ENCODE measurements at places on chromosomes 16 and 17.

DNA sequence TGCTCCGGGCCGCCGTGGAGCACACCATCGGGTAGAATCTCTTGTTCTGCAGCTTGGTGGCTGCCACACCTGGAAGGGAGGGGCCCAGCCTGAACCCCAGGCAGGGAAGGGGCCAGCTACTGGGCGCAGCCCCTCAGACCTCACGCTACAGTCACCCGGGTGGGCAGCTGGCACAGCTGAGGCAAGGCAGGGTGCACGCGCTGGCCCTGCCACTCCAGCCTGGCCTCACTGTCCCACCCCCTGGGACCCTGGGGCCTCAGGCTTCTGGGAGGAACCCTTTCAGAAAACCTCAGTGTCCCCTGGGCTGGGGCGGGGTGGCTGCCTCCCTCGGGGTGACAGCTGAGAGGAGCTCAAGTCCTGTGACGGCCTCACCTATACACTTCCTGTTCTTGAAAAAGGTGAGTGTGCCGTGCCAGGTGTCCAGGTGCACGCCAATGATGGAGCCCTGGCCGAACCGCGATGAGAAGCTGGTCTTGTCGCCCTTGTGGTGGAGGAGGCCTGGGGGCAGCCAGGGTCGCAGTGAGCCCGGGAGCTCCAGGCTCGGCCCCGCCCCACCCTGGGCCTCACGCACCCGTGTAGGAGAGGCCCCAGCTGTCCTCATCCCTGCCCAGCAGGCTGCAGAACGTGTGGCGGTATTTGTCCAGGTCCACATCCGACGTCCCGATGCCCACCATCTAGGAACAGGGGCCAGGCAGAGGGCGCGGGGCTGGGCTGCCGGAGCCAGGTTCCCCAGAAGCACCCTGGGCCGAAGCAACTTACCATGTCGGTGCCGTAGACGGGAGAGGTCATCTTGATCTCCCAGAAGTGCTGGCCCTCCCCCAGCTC, 4.7 kb upstream of the MRPS34 start:
- no peak for DNase-seq

DNA sequence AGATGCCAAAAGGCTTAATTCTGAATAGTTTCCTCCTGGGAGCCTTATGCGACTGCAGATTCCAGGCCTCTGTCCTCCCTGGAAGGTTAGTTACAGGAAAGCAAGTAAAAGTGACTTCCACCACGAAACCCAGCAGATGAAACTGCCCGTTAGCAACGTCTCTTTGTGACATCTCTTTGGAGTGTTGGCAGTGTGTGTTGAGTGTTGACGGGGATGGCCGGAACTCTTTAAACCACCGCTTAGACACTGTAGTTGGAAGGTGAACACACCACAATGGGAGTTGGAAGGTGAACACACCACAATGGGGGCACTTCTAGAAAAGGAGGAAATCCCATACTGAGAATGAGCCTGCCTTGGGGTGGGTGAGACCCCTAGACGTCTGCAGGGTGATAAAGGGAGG, 858 bp downstream of the SKAP1 start:
- DNase-seq, result no peak

DNA sequence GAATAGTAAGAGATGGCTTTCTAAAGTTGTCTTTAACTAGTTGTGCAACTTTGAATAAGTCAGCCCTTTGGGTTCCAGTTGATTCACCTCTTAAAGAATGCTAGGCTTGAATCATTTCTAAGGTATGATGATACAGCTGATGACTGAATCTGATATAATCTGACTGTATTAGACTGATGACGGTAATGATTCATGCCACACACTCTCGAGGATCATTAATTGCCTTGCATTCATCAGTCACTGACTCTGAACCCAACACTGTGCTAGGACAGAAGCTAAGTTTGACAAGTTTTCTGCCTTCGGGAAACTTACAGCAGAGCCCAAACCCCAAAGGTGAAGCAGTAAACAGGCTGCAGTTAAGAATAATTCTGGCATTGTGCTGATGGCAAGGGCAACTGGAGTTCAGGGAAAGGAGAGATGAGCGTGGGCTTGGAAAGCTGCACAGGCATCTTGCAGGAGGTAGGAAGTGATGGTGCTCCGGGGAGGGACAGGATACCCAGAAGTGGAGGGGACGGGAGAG, 25.8 kb downstream of the ASIC2 start:
- DNase-seq, result no peak

- no peak for DNase-seq
Measured at GRCh38 chr17:74259667-74260524, 14.1 kb upstream of the DNAI2 start.

DNA sequence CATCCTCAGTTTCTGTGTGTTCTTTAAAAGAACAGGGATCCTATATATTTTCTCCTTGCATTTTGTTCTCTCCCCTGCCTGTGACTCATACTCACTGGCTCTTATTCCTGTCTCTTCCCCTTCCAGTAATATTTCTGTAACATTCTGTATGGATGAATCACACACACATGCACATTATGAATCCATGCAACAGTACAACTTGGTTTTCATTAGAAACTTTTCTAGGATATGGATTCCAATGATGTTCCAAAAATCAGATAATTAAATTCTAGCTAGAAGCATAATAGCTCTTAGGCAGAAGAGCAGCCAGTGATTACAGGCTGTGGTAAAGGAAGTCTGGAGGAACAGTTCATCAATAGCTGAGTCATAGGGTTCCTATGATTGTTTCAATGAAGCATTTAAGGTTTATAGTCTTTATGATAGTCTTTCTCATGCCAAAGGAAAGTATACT, 119.6 kb upstream of the PMFBP1 start:
- no peak for DNase-seq

GRCh38 chr17:50145532-50146229, 4.8 kb downstream of the PPP1R9B start:
- no peak for DNase-seq

GRCh38 chr17:73997059-73997458, 206.4 kb upstream of the RPL38 start:
- DNase-seq, result no peak

- DNase-seq, result no peak
Measured at GRCh38 chr17:28738680-28739384, 5.0 kb upstream of the TRAF4 start.
